ENCODE measurements at places on chromosomes 3 and 15.

DNA sequence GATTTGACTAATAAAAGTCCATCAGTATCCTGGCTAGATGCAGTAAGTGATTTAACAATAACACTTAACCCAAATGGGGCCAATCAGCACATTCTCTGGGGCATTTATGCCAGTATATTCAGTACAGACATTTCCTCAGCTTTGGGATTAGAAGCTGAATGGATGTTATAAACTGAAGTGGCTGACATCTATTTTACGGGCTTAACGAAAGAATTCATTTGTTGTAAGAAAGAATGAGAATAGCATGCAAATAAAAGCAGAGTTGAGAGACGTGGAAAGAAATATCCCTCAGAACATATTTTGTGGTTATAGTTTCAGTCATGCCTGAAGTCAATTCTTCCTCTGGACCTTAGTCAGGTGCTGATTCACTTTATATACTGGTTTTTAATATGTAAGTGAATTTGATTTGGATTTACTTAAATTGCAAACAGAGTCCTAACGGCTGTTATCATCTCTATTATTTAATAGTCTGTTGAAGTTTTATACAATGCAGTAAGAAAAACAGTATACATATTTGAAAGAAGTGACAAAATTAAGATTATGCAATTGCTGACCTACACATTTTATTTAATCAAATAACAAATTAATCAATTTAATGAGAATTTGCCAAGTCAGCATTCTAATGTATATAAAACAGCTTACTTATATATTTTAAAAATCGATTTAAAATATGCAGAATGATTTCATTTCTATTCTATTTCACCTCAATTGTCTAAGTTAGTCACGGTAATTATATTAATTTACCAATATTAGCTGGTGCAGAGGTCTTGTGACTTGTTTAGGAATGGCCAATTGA lies 513.9 kb upstream of the CADM2 start:
- DNase-seq = no peak
- H3K4me1 ChIP-seq = no peaks in the 10 kb centered on the region
- H3K27me3 ChIP-seq = no peaks in the 10 kb centered on the region
- no peak overlapping the region for H3K4me3 ChIP-seq

GRCh38 chr3:60322298-60322856 lies 928.9 kb downstream of the FHIT start:
- no peak for DNase-seq
- no peaks in the 10 kb centered on the region for H3K4me1 ChIP-seq

GRCh38 chr3:27859821-27860220 lies 137.7 kb upstream of the EOMES start:
- H3K4me1 ChIP-seq = no peaks in the 10 kb centered on the region
- DNase-seq = no peak
- H3K36me3 ChIP-seq = no peaks in the 10 kb centered on the region
- no peaks in the 10 kb centered on the region for H3K27me3 ChIP-seq
- H3K4me3 ChIP-seq = no peak overlapping the region

DNA sequence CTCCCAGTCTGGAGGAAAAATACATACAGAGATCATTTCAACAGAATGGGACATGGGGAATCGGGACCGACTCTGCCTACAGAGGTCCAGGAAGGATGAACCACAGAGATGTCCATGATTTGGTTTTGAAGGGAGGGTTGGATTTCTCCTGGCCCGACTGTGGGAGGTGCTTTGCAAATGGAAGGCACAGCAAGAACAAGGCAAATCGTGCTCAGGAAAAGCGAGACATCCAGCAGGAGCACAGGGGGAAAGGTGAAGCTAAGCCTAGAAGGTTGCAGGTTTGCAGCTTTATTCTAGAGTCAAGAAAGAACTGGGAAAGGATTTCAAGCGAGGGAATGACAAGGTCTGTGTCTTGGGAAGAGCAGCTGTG lies 181.9 kb downstream of the OPA1 start:
- H3K36me3 ChIP-seq = no peaks in the 10 kb centered on the region
- peaks cover 8% of the 10 kb centered on the region for H3K4me1 ChIP-seq
- H3K27me3 ChIP-seq = no peaks in the 10 kb centered on the region
- DNase-seq = no peak
- H3K4me3 ChIP-seq = no peak overlapping the region

DNA sequence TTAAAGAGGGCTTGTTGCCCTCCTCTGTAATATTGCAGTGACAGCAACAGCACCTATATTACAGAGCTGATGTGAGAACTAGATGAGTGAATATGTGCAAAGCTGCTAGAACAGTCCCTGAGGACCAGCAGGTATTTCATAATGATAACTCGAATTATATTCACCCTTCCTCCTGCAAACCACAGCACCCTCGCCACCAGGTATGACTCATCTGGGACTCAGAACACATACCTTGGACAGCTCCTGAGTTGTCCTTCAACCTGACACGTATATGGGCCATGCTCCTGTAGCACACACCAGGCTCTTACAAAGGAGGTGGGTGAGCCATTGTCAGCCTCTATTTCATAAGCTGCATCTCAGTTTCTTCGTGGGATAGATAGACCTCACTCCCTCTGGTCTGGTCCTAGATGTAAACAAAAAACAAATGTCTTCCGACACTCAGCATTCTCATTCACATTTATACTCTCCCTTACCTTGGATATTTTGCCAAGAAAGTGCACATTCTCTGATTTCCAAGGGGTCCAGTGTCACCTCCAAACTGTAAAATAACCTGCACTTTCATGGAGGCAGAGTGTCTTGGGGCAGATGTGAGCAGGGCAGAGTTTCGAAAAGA lies 124.5 kb downstream of the TLE3 start:
- no peaks in the 10 kb centered on the region for H3K36me3 ChIP-seq
- H3K27me3 ChIP-seq = no peaks in the 10 kb centered on the region
- H3K27ac ChIP-seq = no peak overlapping the region
- DNase-seq = peak; percentile 61

DNA sequence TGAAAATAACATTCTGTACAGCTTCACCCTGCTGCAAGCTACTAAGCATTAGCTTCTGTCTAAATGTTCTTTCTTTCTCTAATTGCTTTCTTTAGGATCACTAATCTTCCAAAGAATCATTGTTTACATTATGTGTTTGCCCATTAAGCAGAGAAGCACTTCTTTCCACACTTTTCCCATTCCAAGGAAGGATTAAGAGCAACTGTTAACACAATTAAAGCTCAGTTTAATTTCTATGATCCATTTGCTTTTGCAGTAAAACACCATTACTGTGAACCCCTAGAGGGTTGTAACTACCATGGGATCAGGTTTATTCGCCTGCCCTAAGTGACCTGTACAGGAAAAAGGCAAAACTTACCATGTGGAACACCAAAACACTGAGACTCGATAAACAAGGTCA lies 125.8 kb upstream of the ZNF385D start:
- no peaks in the 10 kb centered on the region for H3K36me3 ChIP-seq
- H3K27ac ChIP-seq = no peak overlapping the region
- DNase-seq = no peak
- H3K4me3 ChIP-seq = no peak overlapping the region
- no peaks in the 10 kb centered on the region for H3K27me3 ChIP-seq

DNA sequence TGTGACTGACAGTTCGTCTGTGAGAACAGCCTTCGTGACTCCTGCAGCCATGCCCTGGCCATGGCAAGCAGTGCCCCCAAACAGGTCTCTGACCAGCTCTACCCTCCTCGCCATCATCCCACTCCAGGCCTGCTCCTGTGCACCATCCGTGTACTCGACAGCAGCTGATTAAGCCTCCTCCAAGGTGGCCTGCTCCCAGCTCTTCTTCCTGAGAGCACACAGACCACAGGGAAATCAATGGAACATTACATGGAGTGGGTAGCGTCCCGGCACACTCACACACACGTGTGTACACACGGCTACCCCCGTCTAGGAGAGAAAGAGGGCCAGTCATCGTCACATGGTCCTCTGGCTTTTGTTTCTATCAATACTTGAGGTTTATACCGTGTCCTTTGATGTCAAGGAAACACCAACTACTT lies 21.1 kb downstream of the ANXA2 start:
- H3K4me3 ChIP-seq = no peak overlapping the region
- no peaks in the 10 kb centered on the region for H3K27me3 ChIP-seq
- no peak overlapping the region for H3K27ac ChIP-seq
- H3K36me3 ChIP-seq = peaks cover 4% of the 10 kb centered on the region
- no peak for DNase-seq

- H3K4me1 ChIP-seq = 0 out of 2 replicates have a peak, but pooled peaks cover 6% of the 10 kb centered on the region
- H3K27ac ChIP-seq = peak overlapping the region; percentile 53
- H3K27me3 ChIP-seq = no peaks in the 10 kb centered on the region
- no peaks in the 10 kb centered on the region for H3K36me3 ChIP-seq
- peak overlapping the region; percentile 94 for H3K4me3 ChIP-seq
These were observed 1.2 kb downstream of the GNAI2 start for GRCh38 chr3:50237133-50237651.

DNA sequence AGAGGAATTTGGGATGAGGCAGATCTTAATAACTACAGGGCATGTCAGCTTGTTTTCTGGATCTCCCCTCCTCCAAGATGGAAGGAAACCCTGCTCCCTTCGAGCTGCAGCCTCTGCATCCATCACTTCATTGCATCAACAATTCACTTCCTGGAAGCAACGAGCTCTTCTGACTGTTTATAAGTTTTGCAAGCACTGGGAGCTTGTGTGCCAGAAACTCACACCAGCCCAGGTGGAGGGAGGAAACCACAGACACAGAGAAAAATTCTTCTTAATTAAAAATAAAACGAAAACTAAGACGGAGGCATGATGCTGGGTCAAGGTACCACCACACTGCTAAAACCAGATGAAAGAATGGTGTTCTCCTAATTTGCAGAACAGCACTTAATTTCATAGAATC lies 10.6 kb downstream of the LRIG1 start:
- H3K27me3 ChIP-seq = no peaks in the 10 kb centered on the region
- DNase-seq = peak; percentile 86
- H3K4me1 ChIP-seq = peaks cover 72% of the 10 kb centered on the region
- peak overlapping the region; percentile 79 for H3K27ac ChIP-seq
- no peaks in the 10 kb centered on the region for H3K36me3 ChIP-seq
- peak overlapping the region; percentile 46 for H3K4me3 ChIP-seq

- no peaks in the 10 kb centered on the region for H3K4me1 ChIP-seq
- no peaks in the 10 kb centered on the region for H3K36me3 ChIP-seq
- H3K27ac ChIP-seq = 0 out of 2 replicates have a peak overlapping the region, but pooled peaks have one; percentile 24
- no peak overlapping the region for H3K4me3 ChIP-seq
- no peak for DNase-seq
These were observed 45.6 kb downstream of the DLEC1 start for GRCh38 chr3:38084334-38085310.

- H3K27ac ChIP-seq = no peak overlapping the region
- peaks cover 16% of the 10 kb centered on the region for H3K4me1 ChIP-seq
- no peak overlapping the region for H3K4me3 ChIP-seq
- no peaks in the 10 kb centered on the region for H3K27me3 ChIP-seq
These were observed 525.1 kb upstream of the GOLIM4 start for GRCh38 chr3:168620854-168621253.

GRCh38 chr3:158712443-158712842 lies 19.8 kb downstream of the RARRES1 start:
- DNase-seq = no peak
- H3K27ac ChIP-seq = no peak overlapping the region
- H3K4me3 ChIP-seq = no peak overlapping the region
- no peaks in the 10 kb centered on the region for H3K36me3 ChIP-seq

- H3K27ac ChIP-seq = no peak overlapping the region
- H3K27me3 ChIP-seq = no peaks in the 10 kb centered on the region
- H3K4me1 ChIP-seq = peaks cover 9% of the 10 kb centered on the region
These were observed 24.8 kb downstream of the SLC28A2 start for GRCh38 chr15:45276831-45277230.

DNA sequence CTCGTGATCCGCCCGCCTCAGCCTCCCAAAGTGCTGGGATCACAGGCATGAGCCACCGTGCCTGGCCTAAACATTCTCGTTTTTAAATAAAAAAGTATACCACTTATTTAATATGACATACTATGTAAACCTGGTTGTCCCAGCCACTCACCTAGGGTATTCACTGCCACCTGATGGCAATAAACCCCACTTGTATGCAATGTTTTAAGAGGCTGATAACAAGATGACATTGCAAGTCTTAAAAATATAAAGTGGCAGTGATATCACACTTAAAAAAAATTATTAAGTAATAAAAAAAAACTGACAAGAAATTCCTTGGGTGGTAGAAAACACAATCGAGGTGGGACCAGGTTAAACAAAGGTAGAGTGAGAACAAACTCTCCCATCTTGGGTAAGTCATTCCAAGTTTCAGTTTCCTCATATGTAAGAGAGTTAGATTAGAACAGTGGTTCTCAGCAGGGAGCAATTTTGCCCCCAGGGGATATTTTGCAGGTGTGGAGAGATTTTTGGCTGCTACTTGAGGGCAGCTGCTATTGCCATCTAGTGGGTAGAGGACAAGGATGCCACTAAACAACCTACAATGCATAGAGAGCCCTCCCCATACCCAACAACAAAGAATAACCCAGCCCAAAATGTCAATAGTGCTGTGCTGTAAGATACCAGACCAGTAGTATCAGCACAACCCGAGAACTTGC lies 14.5 kb downstream of the ARF4 start:
- H3K4me3 ChIP-seq = no peak overlapping the region
- 0 out of 2 replicates have a peak, but pooled peaks cover 4% of the 10 kb centered on the region for H3K4me1 ChIP-seq
- peaks cover 4% of the 10 kb centered on the region for H3K36me3 ChIP-seq
- no peaks in the 10 kb centered on the region for H3K27me3 ChIP-seq

GRCh38 chr15:74438721-74439316 lies 5.1 kb upstream of the SEMA7A start:
- H3K27me3 ChIP-seq = no peaks in the 10 kb centered on the region
- no peaks in the 10 kb centered on the region for H3K36me3 ChIP-seq
- no peak overlapping the region for H3K4me3 ChIP-seq
- H3K27ac ChIP-seq = no peak overlapping the region
- peaks cover 14% of the 10 kb centered on the region for H3K4me1 ChIP-seq

DNA sequence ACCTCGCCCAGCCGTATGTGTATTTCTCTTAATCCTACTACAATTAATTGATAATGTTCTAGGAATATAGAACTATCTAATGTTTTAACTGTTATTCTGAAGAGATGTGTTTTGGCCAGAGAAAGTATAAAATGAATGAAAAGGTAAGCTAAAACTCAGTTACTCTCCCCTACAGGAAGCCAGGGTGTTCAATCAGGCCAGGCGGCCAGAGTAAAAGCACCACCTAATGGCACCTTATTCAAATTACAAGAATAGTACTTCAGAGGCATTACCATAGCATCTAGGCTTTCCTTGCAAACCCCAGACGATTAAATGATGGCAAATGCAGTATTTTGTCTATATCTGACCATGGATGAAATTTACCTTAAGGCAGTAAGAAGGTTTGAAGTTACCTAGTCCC lies 10.4 kb downstream of the SLC12A8 start:
- H3K4me1 ChIP-seq = no peaks in the 10 kb centered on the region
- H3K4me3 ChIP-seq = no peak overlapping the region
- peak; percentile 55 for DNase-seq
- H3K27me3 ChIP-seq = no peaks in the 10 kb centered on the region
- no peak overlapping the region for H3K27ac ChIP-seq

DNA sequence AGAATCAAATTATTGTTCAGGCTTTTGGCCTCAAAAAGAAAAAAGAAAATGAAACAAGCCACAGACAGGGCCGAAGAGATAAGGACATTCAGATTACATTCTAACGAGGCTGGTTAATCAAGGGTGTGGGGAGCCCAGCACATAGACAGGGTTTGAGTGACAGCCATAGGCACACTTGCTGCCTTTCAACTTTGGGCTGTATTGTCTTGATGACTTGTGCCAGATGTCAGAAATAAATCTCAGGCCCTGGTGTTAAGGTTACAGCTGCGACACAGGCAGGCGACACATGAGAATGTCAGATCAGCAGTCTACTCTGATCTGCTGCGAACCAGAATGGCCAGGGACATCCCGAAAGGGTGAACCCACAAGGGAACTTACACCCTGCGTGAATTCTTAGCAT lies 231.2 kb upstream of the ARRDC4 start:
- H3K36me3 ChIP-seq = no peaks in the 10 kb centered on the region
- H3K4me3 ChIP-seq = no peak overlapping the region
- DNase-seq = no peak
- H3K27me3 ChIP-seq = no peaks in the 10 kb centered on the region
- H3K27ac ChIP-seq = no peak overlapping the region
